CMK (cell line): ENCODE measurements at places on chromosomes 1 and 21.

- DNase-seq, result no peak
Observed at GRCh38 chr1:174841747-174842146, 158.0 kb upstream of the CACYBP start.

- no peak for DNase-seq
Observed at GRCh38 chr1:157968946-157969345, 24.5 kb upstream of the KIRREL1 start.

GRCh38 chr1:153608089-153608682, 4.8 kb downstream of the S100A16 start:
- DNase-seq, result no peak

- peak; percentile 65 for DNase-seq
Observed at GRCh38 chr1:153985941-153986761, at the start of gene RAB13. RAB13 (minus strand) TSS chr1:153986339; CDS start chr1:153986236, 103 bp downstream.

DNA sequence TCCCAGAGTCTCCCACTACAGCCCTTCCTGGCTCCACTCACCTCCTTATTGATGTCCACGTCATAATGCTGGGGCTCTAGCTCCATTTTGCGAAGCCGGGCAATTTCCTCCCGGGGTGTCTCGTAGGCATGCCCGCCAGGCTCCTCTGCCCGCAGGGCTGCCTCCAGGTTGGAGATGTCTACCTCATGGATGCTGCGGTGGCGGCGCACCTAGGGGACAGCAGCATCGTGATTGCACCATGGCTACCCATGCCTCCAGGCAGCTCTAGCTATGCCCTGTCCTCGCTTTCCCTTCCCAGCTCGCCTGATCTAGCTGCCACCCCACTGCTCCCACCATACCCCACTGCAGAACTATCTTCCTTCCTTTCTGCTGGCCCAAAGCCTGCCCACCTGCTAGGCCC, 15.1 kb upstream of the GOLT1A start:
- DNase-seq, result no peak

GRCh38 chr1:100585786-100586185, 47.8 kb downstream of the GPR88 start:
- DNase-seq, result no peak

- DNase-seq, result peak; percentile 97
Observed at GRCh38 chr21:44845418-44846223, 27.8 kb upstream of the SUMO3 start.

DNA sequence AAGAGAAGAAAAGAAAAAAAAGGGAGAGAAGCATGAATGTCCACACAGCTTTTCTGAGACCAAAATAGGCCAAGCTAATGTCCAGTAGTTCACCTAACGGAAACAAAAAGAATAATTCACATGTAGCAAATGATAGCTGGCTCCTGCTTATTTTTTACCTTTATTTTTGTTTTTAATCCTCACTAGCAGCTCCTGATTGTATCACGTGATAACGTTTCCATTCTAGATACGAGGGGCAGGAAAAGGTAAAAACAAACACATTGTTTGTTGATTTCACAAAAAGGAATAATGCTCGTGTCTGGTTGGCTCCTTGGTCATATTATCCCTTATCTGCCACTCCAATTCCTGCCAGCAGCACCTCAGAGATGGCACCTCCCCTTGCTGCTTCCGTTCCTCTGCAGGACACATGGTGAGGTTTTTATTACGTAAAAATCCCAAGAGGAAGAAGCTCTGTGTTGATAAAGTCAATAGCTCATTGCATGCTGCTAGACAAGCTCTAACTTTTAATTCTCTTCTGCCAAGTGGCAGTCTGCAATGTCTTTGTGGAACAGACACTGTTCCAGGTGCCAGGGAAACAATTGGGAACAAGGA, 201.7 kb downstream of the CRB1 start:
- peak; percentile 33 for DNase-seq

GRCh38 chr1:4075436-4076225, 175.6 kb upstream of the C1orf174 start:
- no peak for DNase-seq

DNA sequence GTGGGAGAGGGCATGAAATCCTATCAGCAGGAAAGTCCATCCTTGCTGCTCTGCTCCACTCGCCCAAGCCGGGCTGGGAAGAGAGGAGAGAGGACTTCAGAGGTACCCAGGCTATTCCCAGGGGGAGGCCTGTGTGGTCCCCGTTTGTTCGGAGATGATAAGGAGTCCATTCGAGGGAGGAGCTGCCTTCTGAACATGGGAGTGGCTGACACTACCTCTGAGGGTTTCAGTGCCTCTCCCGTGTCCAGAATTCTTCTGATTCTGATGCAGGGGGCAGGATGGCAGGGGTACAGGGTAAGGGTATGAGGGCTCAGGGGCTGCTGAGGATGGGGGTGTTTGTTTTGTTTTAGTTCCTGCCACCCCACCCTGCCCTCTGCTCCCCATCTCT, 40.4 kb downstream of the BACE2 start:
- DNase-seq, result no peak

DNA sequence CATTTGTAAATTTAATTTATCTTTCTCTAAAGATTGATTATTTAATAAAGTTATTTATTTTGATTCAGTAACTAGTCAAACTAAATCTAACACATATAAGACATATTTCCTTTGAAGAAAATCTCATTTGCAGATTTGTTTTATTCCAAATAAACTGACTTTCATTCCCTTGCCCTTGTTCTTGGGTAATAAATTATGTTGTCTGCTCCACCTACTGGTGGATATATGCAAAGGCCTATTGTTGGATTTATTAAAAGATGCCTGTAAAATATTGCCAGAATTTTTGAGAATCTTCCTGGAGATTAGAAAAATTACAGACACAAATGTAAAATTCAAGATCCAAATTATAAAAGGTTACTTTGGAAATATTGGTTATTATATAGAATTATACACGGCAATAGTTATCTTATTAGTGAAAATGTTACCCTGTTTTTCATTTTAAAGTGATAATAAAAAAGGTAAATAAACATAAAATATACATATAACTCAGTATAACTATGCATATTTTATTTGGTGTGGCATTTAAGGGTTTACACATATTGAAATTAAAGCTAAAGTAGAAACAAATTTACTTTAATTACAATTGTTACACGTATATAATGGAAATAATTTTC, 116.1 kb downstream of the SPATA17 start:
- no peak for DNase-seq

DNA sequence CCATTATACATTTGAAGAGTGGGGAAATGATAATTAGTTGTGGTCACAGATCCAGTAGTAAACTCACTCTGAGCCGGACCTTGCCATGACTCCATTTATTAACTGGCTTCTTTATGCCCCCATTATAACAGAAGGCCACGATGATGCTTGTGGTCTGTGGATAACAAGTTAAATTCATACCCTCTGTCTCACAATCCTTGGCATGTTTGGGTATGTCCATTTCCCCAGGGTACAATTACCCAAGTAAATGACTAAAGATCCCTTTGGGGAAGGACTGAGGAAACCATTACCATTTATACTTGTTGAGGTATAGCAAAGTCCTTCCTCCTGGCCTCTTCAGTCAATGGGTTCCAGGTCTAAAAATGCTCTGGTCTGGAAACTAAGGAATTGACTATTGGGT, 7.3 kb upstream of the USP1 start:
- no peak for DNase-seq

DNA sequence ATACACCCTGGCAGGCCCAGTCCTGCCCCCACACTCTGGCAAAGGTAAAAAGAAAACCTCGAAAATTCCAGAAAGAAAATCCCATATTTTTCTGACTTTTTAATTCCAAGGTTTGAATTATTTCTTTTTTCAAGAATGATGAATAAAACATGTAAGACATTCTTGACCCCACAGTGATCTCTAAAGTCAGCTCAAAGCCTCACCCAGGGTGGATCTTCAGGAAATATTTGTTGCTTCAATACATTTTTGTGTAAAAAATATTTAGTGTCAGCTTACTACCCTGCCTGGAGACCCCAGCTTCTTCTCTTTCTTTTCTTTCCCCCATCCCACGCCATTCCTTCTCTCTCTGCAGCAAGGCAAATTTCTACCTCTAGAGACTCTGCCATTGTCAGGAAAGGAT, 7.0 kb upstream of the NT5C1A start:
- no peak for DNase-seq

- no peak for DNase-seq
Observed at GRCh38 chr1:243432136-243432535, 176.3 kb downstream of the SDCCAG8 start.

DNA sequence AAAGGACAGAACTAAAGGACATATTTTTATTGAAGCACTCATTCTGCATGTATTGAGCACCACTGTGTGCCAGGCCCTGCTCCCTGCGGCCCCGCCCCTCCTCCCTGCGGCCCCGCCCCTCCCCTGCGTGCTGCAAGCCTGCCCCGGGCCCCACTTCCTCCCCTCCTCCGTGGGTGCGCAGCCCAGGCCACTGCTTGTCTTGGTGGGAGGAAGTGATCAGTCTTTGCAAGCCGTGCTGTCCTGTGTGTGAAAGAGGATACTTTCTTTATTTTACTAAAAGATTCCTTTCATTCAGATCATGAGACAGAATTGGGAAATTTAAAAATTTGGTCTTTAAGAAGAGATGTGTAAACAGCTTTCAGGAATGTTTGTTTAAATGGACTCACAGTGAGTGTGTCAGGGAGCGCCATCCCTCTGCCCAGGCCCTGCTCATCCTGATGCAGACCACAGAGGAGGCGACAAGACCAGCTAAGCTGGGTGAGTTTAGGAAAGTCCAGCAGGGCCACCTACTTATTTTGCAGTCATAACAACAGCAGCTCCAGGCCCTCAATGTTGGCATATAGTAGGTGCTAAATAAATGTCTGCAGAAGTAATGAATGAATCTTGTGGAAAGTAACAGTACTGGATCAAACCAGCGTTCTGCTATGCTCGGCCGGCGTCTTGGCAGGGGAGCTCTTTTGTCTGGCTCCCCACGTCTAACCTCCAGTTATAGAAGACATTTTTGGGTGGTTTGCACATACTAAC, 88.3 kb upstream of the SELENON start:
- no peak for DNase-seq

- no peak for DNase-seq
Observed at GRCh38 chr1:51956528-51957509, 33.7 kb downstream of the RAB3B start.

GRCh38 chr21:33255404-33255803, 10.8 kb upstream of the IL10RB start:
- no peak for DNase-seq

DNA sequence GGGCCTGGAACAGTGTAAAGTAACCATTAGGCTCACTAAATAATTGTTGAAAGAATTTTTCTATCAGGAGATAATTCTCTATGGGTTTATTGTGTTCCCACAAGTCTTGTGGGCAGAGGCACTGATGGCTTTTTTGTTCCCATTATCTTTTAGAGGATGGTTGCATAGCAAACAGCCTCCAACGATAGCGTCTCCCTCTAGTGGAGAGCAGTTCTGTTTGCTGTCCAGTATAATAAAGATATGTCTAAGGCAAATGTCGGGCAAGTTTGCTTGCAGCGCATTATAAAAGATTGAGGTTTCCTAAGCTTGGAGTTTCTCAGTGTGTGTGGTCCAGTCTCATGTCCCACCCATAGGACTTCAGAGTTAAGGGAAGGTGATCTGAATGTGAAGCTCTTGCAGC, 1.3 kb upstream of the SLC6A17 start:
- DNase-seq, result no peak

- DNase-seq, result no peak
Observed at GRCh38 chr1:109777980-109778625, 14.4 kb upstream of the EPS8L3 start.

- no peak for DNase-seq
Observed at GRCh38 chr1:38246955-38247952, 200.7 kb upstream of the POU3F1 start.

GRCh38 chr1:166084613-166085012, 82.2 kb downstream of the FAM78B start:
- DNase-seq, result no peak

DNA sequence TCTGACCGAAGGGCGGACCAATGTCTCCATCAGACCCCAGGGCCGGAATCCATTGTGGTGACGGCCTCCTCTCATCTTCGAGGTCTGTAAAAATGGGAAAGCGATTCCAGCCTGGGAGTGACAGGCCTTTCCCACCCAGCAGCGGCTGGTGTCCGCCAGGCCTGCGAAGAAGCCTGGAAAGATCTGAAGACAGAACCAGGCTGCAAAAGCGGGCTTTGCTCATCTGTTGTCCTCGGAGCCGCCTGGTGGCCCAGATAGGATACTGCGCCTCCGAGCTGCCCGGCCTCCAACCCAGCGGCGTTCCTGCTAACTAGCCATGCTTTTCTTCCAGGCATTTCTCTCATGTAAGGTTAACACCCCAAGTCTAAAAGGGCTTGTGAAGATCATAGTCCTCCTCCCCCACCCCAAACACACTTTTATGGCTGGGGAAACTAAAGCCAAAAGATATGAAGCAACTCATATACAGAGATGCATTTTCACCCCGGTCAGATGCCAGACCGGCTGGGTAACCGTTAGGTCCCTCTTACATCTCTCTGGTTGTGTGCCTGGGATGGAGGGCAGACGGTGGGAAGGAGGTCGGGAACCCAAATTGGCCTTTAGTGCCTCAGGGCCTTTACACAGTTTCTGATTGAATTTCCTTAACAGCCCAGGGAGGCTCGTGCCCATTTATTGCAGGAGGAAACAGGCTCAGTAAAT, 1.9 kb upstream of the DHRS3 start:
- DNase-seq, result peak; percentile 65

- no peak for DNase-seq
Observed at GRCh38 chr1:205122489-205122882, 708 bp upstream of the RBBP5 start.

DNA sequence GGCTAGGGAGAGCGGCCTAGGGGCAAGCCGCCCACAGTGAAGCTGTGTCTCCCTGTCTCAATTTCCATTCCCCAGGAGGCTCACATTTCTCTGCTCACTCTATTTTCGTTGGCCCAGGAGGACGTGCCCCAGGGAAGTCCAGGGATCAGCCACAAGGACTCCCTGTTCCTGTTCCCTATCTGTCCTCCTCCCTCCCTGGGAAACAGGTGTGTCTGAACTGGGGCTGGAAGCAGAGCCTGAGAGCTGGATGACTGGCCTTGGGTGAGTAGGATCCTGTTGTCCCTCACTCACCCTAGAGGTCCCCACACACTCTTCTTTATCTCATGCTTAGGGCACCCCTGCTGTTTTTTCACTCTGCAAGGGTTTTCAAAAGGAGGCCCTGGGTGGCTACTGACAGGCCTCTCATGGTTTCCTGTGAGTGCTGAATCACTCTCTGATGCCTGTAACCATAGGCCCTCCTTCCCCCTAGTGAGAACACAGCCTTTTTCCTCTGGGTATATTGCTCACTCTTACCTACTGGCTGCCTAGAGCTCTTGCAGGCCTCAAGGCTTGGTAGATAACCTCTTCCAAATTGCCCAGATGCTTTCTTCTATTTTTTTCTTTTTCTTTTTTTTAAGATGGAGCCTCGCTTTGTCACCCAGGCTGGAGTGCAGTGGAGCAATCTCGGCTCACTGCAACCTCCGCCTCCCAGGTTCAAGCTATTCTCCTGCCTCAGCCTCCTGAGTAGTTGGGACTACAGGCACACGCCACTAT, 3.3 kb upstream of the UTP11 start:
- DNase-seq, result peak; percentile 76

DNA sequence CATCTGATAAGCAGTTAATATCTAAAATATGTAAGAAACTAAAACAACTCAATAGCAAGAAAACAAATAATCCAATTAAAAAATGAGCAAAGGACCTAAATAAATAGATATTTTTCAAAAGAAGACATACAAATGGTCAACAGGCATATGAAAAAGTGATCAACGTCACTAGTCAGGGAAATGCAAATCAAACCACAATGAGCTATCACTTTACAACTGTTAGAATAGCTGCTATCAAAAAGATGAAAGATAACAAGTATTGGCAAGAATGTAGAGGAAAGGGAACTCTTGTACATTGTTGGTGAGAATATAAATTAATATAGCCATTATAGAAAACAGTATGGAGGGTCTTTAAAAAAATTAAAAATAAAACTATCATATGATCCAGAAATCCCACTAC, 40.7 kb upstream of the NEK7 start:
- DNase-seq, result no peak
